ENCODE measurements at places on chromosomes 4 and X.
A peak's percentile ranks its signal among the peaks of the same experiment; 100 is the strongest.

- DNase-seq: no peak
Observed at GRCh38 chr4:167025670-167026069, 208.6 kb downstream of the SPOCK3 start.

- no peak for DNase-seq
Observed at GRCh38 chr4:94237271-94237670, 29.6 kb downstream of the SMARCAD1 start.

DNA sequence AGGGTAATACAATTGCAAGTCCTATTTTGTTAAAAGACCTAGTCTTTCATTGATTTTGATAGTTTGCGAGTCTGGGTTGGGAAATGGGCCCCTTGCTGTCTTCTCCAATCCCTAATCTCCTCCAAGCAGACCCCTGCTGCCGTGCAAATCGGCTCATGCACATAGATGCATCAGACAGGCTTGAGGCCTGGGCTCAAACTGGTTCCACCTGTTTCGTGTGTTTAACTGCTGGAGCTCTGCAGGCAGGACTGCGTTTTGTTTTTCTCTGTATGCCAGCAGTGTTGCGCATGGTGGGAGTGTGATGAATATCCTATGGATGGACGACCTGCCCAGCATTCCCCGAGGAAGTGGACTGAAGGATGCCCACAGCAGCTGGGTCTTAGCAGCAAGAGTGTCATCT is 133.9 kb downstream of the PDGFRA start:
- no peak for DNase-seq

GRCh38 chr4:120158841-120159463 is 92.3 kb upstream of the MAD2L1 start:
- DNase-seq: no peak

- peak; percentile 36 for DNase-seq
Observed at GRCh38 chr4:22962295-22962694, 269.6 kb downstream of the GBA3 start.

DNA sequence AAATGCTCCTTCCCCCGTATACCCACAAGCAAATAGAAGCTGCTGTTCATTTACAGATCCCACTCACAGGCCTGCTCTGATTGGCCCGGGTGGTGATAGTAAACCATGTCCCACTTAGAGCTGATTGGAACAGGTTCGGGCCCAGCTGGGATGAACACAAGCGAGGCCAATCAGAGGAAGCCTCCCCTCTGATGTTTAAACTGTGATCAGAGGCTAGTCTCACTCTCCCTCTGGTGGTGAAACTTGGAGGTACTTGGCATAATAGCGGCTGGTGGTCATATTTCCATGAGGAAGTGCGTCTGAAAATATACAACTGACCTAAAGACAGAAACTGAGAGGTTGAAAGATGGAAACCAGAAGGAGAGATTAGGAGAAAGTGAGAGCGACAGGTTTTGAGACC is 51.5 kb upstream of the TRPC3 start:
- DNase-seq: no peak

- no peak for DNase-seq
Observed at GRCh38 chrX:19776753-19777152, 110.6 kb downstream of the SH3KBP1 start.

- no peak for DNase-seq
Observed at GRCh38 chr4:186820391-186820891, 96.8 kb upstream of the FAT1 start.

- peak; percentile 61 for DNase-seq
Observed at GRCh38 chr4:73679836-73680235, 59.6 kb upstream of the RASSF6 start.

GRCh38 chrX:42732506-42732905 is 45.5 kb downstream of the PPP1R2C start:
- DNase-seq: no peak

GRCh38 chrX:8864161-8864560 is 63.0 kb upstream of the FAM9A start:
- no peak for DNase-seq

- DNase-seq: no peak
Observed at GRCh38 chrX:70128071-70128470, 5.2 kb upstream of the IGBP1 start.

DNA sequence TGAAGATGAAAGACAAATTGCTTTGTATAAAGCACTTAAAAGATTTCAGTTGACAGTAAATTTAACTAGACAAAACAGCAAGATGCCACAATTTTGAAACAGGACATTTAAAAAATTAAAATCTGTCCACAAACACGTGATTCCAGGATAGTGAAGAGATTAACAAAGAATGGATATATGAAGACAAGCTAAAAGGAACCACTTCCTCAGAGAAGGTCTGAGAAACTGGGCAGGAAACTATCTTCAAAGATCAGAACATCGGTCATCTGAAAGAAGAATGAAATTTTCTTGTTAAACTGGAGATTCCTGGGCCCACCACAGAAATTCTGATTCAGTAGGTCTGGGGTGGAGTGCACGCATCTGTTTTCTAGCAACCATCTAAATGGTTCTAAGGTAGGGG is 1.4 kb downstream of the RWDD4 start:
- no peak for DNase-seq

- DNase-seq: peak; percentile 18
Observed at GRCh38 chr4:169566021-169566818, 46.2 kb downstream of the NEK1 start.

- peak; percentile 40 for DNase-seq
Observed at GRCh38 chrX:3393581-3394111, 47.2 kb upstream of the MXRA5 start.

GRCh38 chr4:93828995-93829819 is 654 bp downstream of the ATOH1 start:
- DNase-seq: no peak

DNA sequence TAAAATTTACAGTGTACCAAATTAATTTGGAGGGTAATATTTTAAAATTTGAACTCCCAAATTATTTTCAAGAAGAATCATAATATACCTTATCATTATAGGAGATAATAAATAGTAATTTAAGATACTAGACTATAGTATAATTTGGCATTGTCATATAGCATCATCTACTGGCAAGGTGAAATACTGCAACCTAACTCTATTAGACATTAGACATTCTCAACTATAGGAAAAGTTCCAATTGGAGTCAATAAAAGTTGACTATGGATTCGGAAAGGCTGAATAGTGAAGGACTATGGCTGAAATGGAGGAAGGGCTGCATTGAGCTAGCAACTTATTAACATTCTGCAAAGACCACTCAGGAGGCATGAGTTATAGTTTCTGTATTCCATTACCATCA is 113.0 kb downstream of the PRDM5 start:
- no peak for DNase-seq

DNA sequence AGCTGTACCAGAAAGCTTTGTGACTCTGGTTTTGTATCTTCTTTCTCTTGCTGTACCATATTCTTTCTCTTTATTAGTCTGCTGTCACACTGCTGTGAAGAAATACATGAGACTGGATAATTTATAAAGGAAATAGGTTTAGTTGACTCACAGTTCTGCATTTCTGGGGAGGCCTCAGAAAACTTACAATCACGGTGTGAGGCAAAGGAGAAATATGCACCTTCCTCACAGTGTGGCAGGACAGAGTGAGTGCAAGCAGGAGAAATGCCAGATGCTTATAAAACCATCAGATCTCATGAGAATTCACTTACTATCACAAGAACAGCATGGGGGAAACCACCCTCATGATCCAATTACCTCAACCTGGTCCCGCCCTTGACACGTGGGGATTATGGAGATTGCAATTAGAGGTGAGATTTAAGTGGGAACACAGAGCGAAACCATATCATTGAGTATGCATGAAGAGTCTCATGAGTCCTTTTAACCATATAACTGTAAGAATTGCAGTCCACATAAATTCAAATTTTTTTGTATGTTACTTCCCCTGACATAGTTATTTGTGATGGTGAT is 67.4 kb upstream of the INPP4B start:
- peak; percentile 19 for DNase-seq

- DNase-seq: no peak
Observed at GRCh38 chrX:120781403-120781802, 94.3 kb downstream of the CT47B1 start.

- DNase-seq: no peak
Observed at GRCh38 chr4:149095001-149095400, 652.8 kb upstream of the NR3C2 start.

GRCh38 chr4:40204507-40205258 is 7.9 kb downstream of the RHOH start:
- DNase-seq: no peak

GRCh38 chrX:66863721-66864120 is 224.8 kb upstream of the EDA2R start:
- no peak for DNase-seq

DNA sequence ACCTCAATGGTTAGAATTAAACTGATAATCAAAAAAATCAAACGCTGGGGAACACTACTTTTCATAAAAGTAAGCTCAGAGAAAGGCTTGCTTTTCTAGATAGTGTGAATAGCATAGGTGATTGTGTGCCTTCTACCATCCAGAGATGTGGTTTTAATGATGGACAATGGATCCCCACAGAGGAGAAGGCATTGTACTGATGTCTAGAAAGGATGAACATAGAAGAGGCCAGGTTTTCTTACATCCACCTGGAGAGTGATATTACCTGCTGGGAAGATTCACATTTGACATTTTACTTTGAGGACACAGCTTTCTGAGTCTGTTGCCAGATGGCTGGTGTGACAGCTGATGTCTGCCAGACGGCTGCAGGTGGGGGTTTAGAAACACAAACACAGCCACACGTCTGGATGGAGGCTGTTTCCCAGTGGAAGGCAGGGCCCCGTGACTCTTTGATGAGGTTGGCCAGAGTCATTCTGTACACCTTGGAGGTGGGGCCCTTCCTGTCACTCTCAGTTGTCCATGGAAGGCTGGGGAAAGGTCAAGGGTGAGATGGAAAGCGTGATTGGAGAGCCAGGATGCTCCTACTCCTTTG is 114.4 kb downstream of the PSAPL1 start:
- DNase-seq: no peak

- DNase-seq: no peak
Observed at GRCh38 chr4:154478547-154478946, 13.1 kb downstream of the DCHS2 start.

- no peak for DNase-seq
Observed at GRCh38 chrX:101265869-101266428, 25.2 kb downstream of the TAF7L start.

- DNase-seq: no peak
Observed at GRCh38 chr4:101973361-101973760, 182.8 kb downstream of the BANK1 start.

DNA sequence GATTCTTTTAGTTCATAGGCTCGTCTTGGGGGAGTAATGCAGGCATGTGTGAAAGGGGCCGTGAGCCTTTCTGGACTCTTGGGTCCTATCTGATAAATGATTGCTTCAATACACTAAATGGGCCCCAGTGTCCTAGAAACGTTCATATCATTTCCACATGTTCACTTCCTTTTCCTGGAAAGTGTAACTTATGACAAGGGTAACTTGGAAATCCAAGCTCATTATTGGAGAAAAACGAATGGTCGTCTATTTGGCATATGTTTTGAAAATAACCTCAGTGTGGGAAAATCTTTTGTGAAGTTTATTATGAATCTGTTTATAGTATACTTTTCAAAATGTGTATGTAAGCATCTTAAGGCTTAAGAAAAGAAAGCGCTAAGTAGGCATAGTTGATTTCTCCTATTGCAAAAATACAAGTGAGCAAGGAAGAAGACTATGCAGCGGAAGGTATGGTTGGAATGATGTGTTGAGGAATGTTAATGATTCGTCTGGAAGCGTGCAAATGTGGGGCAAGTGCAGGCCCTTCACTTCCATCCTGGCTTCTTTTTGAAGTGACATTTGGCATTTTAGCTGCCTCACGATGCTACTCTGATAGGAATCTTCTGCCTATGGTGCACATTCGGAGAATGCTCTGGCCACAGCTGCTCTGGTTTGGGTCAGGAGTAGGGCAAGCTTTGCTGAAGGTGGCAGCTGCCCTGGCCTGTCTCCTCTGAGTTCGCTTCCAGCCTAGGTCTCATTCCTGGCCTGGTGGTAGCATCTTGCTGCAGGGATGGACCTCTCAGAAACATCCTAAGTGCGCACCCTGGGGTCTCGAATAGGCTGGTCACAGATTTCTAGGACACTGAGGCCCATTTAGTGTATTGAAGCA is 49.5 kb upstream of the STOX2 start:
- DNase-seq: no peak

DNA sequence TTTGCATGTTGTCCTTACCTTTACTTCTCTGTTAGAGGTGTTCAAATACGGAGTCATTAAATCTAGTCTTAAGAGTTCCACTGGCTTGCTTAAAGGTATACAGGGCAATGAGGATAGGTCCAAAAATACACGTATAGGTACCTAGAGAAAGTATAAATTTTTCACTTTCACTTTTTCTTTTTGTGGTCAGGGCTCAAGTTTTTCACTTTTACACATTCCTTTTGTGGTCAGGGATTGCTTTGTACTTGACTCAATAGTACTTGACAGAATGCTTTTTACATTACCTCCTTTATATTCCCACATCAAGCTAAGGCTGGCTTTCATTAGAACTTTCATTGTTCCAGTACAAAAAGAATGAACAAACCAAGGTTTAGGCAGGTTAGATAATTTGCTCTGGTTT is 21.7 kb downstream of the TMEM184C start:
- DNase-seq: no peak

GRCh38 chrX:120419463-120419862 is 49.6 kb downstream of the LAMP2 start:
- no peak for DNase-seq

- no peak for DNase-seq
Observed at GRCh38 chr4:155616117-155616516, 50.5 kb upstream of the GUCY1A1 start.

GRCh38 chrX:123561439-123562215 is 171.2 kb downstream of the THOC2 start:
- no peak for DNase-seq

DNA sequence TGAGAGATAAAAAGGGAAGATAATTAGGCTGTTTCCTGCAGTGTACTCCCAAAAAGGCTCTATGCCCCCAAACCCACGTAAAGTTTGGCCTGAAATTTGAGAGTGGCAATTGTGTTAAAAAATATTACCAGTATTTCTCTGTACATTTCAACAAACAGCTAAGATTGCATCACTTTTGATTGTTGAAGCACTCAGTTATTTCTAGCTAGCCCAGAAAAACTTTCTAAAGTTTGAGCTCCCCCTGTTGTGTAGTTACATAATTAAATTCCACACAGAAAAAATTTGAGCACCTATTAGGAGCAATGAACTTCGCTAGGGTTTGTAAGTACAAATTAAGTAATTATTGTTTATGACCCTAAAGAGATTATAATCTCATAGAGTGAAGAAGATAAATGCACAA is 109.4 kb downstream of the DLG3 start:
- DNase-seq: no peak
